ENCODE measurements at places on chromosomes 6 and 20.

DNA sequence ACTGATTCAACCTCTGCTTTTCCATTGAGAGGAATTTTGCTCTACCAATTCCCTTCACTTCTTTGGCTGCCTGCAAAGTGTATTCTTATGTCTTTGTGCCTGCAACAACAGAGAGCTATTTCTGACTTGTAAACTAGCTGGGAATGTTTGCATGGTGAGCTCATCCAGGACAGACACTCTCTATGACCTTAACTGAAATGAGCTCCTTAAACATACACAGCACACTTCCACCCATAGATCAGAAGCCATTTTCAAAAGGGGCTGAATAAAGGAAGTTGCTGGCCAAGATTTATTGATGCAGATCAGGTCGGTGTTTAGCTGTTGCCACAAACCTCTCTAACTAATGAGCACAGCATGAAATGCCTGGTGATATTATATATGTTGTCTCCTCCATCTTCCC, 377.7 kb downstream of the BTBD9 start:
- H3K27ac ChIP-seq, result no peak overlapping the region

GRCh38 chr6:80872951-80873308, 766.5 kb downstream of the BCKDHB start:
- no peaks in the 10 kb centered on the region for H3K36me3 ChIP-seq
- no peak for DNase-seq
- no peaks in the 10 kb centered on the region for H3K27me3 ChIP-seq

DNA sequence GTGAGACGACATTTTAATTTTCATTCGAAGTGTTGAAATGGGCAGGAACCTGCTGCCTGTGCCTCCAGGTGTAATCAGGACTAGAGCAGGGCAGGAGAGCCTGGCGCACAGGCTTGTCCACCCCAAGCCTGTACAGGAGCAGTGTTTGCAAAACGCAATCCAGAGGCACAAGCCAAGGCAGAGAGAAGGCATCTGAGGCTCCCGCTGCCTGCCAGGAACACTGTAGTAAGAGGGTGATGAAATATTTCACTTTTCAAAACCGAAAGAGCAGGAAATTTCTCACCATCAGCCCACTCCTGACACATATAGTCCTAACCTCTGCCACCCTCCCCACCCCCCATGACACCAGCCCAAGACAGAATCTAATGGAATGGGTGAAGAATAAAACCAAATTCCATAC, 132.5 kb downstream of the RTN4IP1 start:
- H3K27me3 ChIP-seq, result peaks cover 4% of the 10 kb centered on the region
- H3K4me3 ChIP-seq, result no peak overlapping the region

DNA sequence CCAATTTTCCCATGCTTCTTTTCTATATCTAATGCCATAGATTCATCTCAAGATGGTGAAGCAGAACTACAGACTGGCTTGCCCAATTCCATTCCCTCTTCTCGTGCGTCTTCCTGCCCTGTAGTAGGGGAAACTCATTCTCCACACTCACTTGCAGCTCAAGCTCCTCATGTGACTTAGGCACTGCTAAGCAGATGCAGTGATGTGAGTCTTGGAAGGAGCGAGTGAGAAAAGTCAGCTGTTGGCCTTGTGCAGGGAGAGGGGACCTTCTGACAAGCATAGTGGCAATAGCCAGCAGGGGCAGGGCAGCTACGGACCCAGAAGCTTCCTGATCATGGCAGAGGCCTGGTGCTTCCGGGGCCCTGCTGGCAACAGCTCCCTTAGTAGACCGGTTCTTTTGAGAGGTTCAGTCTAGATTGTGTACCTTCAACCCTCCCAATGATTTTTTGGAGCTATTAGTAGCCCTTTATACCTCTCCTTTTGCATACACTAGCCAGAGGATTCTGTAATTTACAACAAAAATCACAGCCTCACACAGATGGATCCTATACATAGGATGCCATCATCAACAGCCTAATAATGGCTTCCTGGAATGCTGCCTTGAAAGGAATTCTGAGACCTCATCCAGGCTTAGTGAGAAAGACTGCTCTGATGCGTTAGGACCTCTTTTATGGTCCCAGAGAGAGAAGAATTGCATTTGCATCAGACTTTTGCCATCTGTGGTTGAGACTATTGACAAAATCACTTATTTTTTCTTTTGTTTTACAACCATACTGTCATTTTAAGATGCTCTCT, 121.5 kb upstream of the RIPOR2 start:
- no peak for DNase-seq
- H3K27me3 ChIP-seq, result no peaks in the 10 kb centered on the region
- H3K4me3 ChIP-seq, result peak overlapping the region; percentile 13
- H3K4me1 ChIP-seq, result peaks cover 39% of the 10 kb centered on the region

DNA sequence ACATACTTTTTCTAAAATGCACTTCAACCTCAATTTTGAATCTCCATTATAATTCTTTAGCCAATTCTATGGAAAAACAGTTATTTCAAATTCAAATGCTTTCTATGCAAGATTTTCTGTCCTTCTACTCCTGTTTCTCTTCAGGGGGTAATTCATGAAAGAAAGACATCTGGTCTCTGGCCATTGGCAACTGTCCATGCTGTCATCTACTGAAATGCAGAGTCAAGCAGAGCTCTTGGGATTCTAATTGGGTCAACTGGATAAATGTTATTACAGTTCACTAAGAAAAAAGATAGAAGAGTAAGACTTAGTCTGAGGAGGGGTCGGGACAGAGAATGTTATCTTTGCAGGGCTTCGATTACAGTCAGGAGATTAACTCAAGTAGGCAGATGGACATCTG, 22.0 kb upstream of the BMP5 start:
- H3K4me1 ChIP-seq, result no peaks in the 10 kb centered on the region
- H3K4me3 ChIP-seq, result no peak overlapping the region
- no peak overlapping the region for H3K27ac ChIP-seq
- H3K36me3 ChIP-seq, result no peaks in the 10 kb centered on the region
- no peak for DNase-seq

GRCh38 chr6:156767603-156768467, 9.3 kb upstream of the ARID1B start:
- H3K4me1 ChIP-seq, result no peaks in the 10 kb centered on the region
- no peaks in the 10 kb centered on the region for H3K36me3 ChIP-seq
- H3K27ac ChIP-seq, result no peak overlapping the region
- DNase-seq, result no peak
- H3K4me3 ChIP-seq, result no peak overlapping the region

GRCh38 chr6:26556263-26557070, 18.3 kb downstream of the HMGN4 start:
- H3K4me3 ChIP-seq, result no peak overlapping the region
- peaks cover 11% of the 10 kb centered on the region for H3K4me1 ChIP-seq
- H3K27ac ChIP-seq, result no peak overlapping the region
- no peaks in the 10 kb centered on the region for H3K36me3 ChIP-seq

- H3K36me3 ChIP-seq, result peaks cover 5% of the 10 kb centered on the region
- H3K27ac ChIP-seq, result no peak overlapping the region
- no peak overlapping the region for H3K4me3 ChIP-seq
- no peaks in the 10 kb centered on the region for H3K27me3 ChIP-seq
These were observed 49.4 kb downstream of the DTD1 start for GRCh38 chr20:18637224-18637623.

DNA sequence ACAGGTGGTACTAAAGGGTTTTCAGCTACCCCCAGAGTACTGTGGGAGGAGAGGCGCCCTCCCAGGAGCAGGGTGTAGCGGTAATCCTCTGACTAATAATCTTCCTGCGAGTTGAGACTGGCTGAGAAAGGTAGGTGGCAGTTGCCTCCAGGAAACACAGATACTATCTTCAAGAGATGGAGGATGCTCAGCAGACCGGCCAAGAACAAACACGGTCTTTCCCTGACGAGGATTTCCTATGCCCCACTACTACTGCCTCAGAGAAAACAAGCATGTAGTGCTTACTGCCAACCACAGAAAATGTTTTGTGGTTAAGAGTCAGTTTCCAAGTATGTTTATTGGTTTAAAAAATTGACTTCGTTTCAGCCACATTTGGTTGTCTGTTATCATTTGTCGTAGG, 26.8 kb downstream of the C6orf89 start:
- H3K27me3 ChIP-seq, result no peaks in the 10 kb centered on the region
- peak; percentile 33 for DNase-seq
- H3K4me1 ChIP-seq, result peaks cover 22% of the 10 kb centered on the region
- no peak overlapping the region for H3K27ac ChIP-seq
- H3K4me3 ChIP-seq, result peak overlapping the region; percentile 32

DNA sequence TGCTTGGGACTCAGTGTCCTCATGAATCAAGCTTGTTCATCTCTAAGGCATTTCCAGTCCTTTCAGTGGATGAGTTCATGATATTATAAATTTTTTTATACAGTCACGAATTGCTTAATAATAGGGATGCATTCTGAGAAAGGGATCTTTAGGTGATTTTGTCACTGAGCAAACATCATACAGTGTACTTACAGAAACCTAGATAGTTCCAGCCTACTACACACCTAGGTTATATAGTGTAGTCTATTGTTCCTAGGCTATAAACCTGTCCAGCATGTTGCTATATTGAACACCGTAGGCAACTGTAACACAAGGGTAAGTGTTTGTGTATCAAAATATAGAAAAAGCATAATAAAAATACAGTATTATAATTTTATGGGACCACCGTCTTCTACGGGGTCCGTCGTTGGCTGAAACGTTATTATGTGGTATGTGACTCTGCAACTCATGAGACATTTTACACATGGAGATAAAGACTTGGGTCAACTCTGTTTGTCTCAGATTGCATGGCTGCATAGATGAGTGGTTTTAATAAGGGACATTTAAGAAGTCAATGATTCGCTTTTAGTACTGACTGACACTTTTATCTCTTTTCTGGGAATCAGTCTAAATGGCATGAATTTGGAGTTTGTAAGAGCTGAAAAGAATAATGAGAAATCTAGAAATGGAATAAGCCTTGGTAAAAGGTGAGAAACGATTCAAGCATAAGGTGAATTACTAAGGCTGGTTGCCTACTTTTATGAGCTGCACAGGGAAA, 33.2 kb downstream of the CLIC5 start:
- H3K4me3 ChIP-seq, result no peak overlapping the region
- no peak for DNase-seq
- H3K27me3 ChIP-seq, result no peaks in the 10 kb centered on the region
- no peaks in the 10 kb centered on the region for H3K36me3 ChIP-seq

GRCh38 chr6:87791029-87791428, 89.0 kb upstream of the AKIRIN2 start:
- no peak overlapping the region for H3K27ac ChIP-seq
- H3K36me3 ChIP-seq, result no peaks in the 10 kb centered on the region
- H3K4me3 ChIP-seq, result no peak overlapping the region
- H3K4me1 ChIP-seq, result no peaks in the 10 kb centered on the region
- no peak for DNase-seq

- H3K27me3 ChIP-seq, result no peaks in the 10 kb centered on the region
- DNase-seq, result no peak
- no peaks in the 10 kb centered on the region for H3K36me3 ChIP-seq
- peaks cover 31% of the 10 kb centered on the region for H3K4me1 ChIP-seq
These were observed 24.8 kb downstream of the SUN5 start for GRCh38 chr20:32979201-32979998.

GRCh38 chr6:46626228-46626909, 26.2 kb downstream of the CYP39A1 start:
- DNase-seq, result no peak
- no peaks in the 10 kb centered on the region for H3K36me3 ChIP-seq
- no peaks in the 10 kb centered on the region for H3K4me1 ChIP-seq
- no peak overlapping the region for H3K27ac ChIP-seq

GRCh38 chr6:1524040-1524480, 85.7 kb upstream of the FOXC1 start:
- peaks cover 55% of the 10 kb centered on the region for H3K4me1 ChIP-seq
- no peaks in the 10 kb centered on the region for H3K36me3 ChIP-seq
- no peaks in the 10 kb centered on the region for H3K27me3 ChIP-seq
- H3K27ac ChIP-seq, result no peak overlapping the region
- DNase-seq, result peak; percentile 73

GRCh38 chr6:33750244-33750991, 3.7 kb upstream of the IP6K3 start:
- H3K4me1 ChIP-seq, result no peaks in the 10 kb centered on the region
- H3K27me3 ChIP-seq, result peaks cover 4% of the 10 kb centered on the region
- DNase-seq, result no peak
- H3K27ac ChIP-seq, result no peak overlapping the region
- H3K36me3 ChIP-seq, result no peaks in the 10 kb centered on the region

- no peak overlapping the region for H3K27ac ChIP-seq
- DNase-seq, result no peak
- no peak overlapping the region for H3K4me3 ChIP-seq
- no peaks in the 10 kb centered on the region for H3K36me3 ChIP-seq
- no peaks in the 10 kb centered on the region for H3K27me3 ChIP-seq
- no peaks in the 10 kb centered on the region for H3K4me1 ChIP-seq
These were observed 55.8 kb upstream of the MTRF1L start for GRCh38 chr6:153058291-153058690.

DNA sequence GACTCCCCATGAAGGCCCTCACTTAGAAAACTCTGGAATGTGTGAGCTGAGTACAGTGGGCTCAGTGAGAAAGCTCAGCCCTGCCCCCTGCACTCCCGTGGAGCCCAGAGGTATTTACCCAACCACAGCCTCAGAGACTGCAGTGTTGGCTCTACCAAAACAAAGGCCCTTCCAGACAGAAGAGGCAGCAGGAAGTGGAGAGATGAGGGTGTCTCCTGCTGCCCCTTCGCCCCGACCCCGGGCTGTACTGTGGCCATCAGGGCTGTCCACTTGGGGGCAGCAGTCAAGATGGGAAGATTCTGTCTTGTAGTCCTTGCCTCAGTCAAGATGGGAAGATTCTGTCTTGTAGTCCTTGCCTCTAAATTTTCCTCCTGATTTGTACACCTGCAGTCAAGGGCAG, 341.3 kb downstream of the TAF4 start:
- no peak overlapping the region for H3K4me3 ChIP-seq
- no peaks in the 10 kb centered on the region for H3K36me3 ChIP-seq
- no peak overlapping the region for H3K27ac ChIP-seq
- no peak for DNase-seq

DNA sequence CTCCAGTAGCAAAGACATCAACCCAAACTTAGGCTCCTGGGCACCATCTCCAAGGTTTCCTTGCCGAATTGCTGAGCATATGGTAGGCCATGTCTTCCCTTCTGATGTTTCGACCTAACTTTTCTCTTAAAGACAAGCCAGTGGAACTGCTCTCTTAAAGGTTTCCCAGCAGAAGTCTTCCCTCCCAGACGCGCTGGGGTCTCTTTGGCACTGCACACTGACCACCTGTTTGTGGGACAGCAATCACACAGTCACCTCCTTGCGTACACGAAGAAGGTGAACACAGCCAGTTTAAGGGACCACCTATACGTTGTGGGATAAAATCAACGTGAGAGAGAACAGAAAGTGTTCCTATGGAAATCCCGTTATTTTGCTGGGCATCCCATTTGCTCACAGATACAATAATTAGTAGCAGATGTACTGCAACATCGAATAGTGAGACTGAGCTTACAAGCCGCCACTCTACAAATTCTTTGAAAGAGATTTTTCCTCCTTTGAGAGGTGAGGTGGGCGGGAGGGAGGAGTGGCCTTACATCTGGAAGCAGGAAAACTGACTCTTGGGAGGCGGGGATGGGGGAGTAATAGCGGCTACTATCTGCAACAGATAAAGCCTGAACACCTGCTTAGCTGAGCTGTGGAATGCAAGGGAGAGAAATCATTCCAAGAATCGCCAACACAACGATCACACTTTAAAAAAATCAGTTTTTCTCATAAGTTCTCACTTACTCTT, 9.9 kb downstream of the GRIK2 start:
- H3K27me3 ChIP-seq, result peaks cover 6% of the 10 kb centered on the region
- no peak for DNase-seq
- no peaks in the 10 kb centered on the region for H3K4me1 ChIP-seq
- no peak overlapping the region for H3K27ac ChIP-seq
- no peaks in the 10 kb centered on the region for H3K36me3 ChIP-seq

GRCh38 chr6:32176476-32177182, 745 bp upstream of the AGPAT1 start:
- H3K27ac ChIP-seq, result peak overlapping the region; percentile 93
- no peaks in the 10 kb centered on the region for H3K27me3 ChIP-seq
- peaks cover 69% of the 10 kb centered on the region for H3K4me1 ChIP-seq
- DNase-seq, result no peak
- no peaks in the 10 kb centered on the region for H3K36me3 ChIP-seq

Measured in CD8-positive, alpha-beta memory T cell (primary cell).